Right ventricle myocardium superior (tissue), 1 donor: ENCODE measurements at places on chromosomes 5 and 9. TPM values are rescaled to one million over a fixed set of nuclear protein-coding genes. Genes with fewer than 3 reads are reported as not detected.

TMC1 gene
- not detected for total RNA-seq

SLC9A3 gene
- 0.91 TPM for total RNA-seq

- DNase-seq: no peak
Measured at GRCh38 chr9:113781896-113782295, 94.2 kb upstream of the ZNF618 start.

- DNase-seq: no peak
Measured at GRCh38 chr9:83296123-83296522, 233.2 kb upstream of the RASEF start.

DNA sequence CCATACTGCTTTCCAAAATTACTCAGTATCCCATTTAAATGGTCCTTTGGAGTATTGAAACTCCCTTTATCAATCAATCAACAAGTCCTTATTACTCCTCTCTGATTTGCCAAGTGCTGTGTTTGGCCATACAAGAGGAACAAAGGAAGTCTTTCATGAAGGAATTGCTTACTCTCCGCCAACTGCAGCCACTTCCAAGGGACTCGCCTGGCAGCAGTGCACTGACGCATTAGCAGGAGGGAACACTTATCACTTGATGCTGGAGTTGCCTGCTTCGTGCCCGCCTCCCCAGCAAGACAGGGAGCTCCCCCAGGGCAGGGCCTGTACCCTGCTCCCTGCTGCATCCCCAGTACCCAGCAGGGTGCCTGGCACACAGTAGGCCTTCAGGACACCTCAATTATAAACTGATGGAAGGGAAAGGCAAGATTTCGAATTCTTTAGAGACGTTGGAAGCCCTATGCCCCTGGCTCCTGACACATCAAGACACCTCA lies 97.9 kb downstream of the CRB2 start:
- peak; percentile 83 for DNase-seq
